ENCODE measurements at places on chromosomes 5 and 9.

GRCh38 chr9:135268981-135269380 lies 181.5 kb downstream of the OLFM1 start:
- DNase-seq, result no peak

DNA sequence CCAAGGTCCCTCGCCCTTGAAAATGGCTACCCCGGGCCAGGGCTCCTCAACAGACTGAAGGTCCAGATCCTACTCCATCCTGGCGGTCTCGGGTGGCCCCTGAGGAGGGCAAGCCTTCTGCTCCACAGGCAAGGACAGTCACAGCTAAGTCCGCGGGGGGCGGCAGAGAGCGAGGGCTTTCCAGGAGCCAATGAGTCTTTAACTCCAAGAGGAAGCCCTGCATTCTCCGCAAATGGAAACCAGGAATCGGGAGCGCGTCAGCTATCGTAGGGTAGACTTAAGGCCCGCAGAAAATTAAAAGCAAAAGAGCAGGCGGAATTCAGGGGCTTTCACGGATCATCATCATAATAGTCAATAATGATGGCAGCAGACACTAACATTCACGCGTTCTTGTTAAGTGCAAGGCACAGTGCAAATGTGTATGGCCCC lies 87.8 kb upstream of the TNFAIP8 start:
- peak; percentile 30 for DNase-seq

DNA sequence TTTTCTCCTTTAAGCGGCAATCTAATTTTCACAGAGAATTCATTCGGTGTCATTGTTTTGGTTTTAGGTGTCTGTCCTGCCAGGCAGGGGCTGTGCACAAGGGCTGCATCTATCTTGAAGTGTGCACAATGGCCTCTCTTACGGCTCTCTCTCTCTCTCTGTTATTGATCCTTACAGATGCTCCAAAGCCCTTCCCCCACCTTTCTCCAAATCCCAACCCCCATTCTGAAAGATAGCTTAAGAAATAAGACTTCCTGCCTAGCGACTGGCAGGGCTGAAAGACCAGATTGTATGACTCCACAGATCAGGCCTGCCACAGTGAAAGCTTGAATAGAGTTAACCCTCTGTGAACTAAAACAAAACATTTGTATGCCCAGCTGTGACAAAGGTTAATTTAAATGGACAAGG lies 86.5 kb upstream of the NR5A1 start:
- DNase-seq, result no peak

GRCh38 chr9:130833031-130833990 lies 1.7 kb upstream of the ABL1 start:
- no peak for DNase-seq

- no peak for DNase-seq
These were observed 896 bp downstream of the EBF1 start for GRCh38 chr5:159098603-159099436.

DNA sequence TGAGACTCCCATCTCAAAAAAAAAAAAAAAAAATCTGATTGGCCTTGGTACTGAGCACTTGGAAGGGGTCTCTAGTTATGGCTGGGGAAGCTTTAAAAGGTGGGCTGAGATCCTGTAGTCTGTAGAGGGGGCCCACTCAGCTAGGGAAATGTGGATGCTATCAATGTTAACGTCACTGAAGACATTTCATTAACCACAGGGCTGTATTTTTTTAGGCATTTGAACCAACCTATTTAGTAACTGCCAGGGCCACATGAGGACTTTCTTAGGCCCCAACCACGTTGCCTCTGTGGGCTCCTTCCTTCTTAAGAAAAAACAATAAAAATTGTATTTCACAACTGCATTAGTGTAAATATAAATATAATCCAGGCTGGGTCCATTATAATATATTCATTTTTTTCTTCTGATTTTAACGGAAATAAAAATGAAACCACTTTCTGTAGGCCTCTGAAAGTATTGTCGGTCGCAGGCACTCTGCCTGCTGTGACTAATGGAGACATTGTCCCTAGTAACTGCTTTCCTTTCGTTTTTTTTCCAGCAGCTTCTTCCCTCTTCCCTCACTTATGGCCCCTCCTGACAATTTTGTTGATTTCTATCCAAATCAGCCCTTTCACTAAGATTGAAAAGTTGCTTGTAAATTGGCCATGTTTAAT lies 71.6 kb downstream of the GCNT1 start:
- no peak for DNase-seq

- no peak for DNase-seq
These were observed 107.6 kb downstream of the LURAP1L start for GRCh38 chr9:12882430-12882829.

- DNase-seq, result no peak
These were observed 543 bp downstream of the ST8SIA4 start for GRCh38 chr5:100902440-100903038.

DNA sequence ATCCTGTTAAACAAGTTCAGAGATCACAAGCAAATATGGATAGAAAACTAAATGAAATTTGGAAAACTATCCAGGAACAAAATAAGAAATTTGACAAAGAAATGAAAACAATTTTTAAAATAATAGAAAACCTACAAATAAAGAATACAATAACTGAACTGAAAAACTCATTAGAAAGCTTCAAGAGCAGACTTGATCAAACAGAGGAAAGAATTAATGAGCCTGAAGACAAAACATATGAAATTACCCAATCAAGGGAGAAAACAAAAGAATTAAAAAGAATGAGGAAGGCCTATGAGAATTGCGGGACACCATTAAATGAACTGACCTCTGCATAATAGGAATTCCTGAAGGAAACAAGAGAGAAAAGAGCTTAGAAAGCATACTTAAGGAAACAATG lies 39.8 kb upstream of the TNPO1 start:
- DNase-seq, result no peak

GRCh38 chr5:14753947-14754346 lies 89.4 kb downstream of the OTULIN start:
- DNase-seq, result no peak

GRCh38 chr5:41252036-41252435 lies 38.7 kb upstream of the C6 start:
- no peak for DNase-seq

- DNase-seq, result no peak
These were observed 621.9 kb downstream of the DTWD2 start for GRCh38 chr5:118366429-118366828.

DNA sequence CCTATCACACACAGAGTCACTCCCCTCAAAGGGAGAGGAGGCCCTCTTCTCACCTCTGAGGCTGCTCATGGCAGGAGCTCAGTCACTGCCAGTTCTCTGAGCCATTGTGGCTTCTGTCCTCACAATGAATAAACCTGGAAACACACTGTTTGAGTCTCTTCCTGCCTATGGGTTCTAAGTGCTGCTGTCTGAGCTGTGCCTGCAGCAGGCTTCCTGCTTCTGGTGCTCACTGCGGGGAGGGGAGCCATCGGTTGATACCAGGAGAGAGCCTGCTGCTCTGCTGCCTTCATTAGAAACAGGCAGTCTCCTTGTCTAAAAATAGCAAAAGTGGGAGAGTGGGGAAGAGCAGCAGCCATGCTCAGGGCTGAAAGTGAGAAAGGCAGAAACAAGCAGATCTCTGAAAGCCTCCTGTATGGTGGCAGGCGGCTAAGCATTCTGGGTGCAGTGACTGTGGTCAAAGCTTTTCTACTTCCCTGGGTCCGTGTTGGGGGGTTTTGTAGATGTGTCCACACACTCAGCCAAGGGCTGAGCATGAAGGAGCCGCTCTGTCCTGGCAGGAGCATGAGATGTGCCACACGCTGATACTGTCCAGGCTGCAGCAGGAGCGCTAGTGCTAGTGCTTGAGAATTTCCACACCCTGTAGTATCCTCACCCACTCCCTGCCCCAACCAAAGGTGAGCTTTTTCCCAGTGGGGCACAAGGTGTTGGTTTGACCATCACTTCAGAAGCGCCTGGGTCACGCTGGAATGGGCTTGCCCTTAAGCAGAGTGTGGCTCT lies 34.2 kb downstream of the PRKACG start:
- no peak for DNase-seq

DNA sequence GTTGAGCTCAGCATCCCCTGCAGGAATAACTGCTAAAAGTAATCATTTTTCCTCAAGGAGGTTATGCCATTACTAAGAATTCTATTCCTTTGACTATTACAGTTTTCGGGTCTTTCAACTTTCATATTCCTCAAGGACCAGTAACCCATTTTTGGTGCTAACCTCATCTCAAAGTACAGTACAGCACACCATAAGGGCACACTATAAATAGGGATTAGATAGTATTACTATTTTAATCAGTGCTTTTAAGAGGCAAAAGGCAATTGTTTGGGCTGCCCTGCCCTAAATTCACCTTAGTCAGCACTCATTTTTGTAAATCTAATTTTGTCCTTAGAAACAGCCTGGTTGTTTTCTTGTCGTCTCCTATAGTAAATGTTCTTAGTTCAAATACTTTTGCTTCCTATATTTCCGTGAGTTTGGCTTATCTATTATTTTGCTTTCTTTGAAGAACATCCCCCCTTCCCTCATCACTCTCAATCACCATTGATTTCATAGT lies 13.6 kb upstream of the GARNL3 start:
- no peak for DNase-seq

DNA sequence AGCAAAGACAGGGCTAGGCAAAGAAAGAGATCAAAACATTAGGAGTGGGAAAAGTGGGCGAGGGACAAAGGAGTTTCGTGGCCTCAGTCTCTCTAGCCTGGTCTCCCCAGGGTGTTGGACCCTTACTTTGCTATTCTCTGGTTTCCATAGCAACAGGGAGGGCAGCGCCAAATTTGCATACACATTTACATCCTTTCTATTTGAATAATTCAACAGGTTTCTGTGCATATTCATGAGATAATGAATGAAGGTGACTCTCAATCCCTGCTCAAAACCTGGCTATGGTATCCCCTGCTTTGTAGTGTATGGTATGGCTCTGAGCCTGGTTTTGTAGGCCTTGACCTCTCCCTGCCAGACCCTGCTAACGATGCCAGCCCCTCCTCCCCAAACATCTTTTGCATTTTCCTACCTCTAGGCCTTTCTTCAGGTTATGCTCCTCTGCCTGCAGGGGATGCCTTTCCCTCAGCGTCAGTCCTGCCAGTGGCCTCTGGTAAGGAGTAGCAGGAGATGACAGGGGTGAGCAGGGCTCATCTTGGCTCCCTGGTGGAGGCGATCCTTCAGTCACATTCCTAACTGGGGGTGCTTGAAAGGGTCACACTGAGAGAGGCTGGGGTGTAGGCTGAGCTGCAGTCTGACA lies 9.8 kb downstream of the RPP25L start:
- no peak for DNase-seq

- DNase-seq, result no peak
These were observed 133.4 kb downstream of the ADAMTS19 start for GRCh38 chr5:129593525-129593924.

DNA sequence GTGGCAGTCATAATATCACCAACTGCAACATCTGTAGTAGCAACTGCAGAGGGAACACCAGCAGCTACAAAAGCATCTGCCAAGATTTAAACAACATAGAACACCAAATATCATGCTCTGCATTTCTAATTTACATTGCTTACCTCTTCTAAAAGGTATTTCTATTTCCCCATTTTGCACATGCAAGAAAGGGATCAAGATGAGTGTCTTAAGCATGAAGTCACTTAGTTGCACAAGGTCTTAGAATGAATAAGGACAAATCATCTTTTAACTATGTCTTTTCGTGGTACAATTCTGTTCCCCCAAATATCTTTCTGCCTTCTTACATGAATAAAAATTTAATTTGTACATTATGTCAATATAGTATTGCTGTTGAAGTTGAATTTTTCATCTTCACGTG lies 1746.4 kb downstream of the EFNA5 start:
- no peak for DNase-seq

DNA sequence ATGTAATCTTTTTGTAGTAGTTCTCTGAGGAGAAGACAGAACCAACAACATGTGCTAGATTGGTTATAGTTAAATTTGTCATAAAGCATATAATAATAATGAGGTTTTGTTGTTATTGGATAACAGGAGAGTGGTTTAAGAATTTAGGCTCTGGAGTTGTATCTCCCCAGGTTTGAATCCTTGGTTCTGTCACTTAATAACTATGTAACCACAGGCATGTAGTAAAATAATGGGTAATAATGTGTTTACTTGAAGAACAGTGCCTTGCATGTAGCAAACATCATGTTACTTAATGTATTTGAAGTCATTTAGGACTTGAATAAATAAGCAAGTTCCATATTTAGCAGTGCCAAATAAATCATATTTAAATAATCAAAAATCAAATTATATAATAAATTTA lies 55.8 kb downstream of the NSD1 start:
- no peak for DNase-seq

GRCh38 chr5:158594595-158595242 lies 505.0 kb downstream of the EBF1 start:
- no peak for DNase-seq

- no peak for DNase-seq
These were observed 41.6 kb downstream of the MAMDC2 start for GRCh38 chr9:70085241-70085640.

GRCh38 chr9:70053864-70054263 lies 10.2 kb downstream of the MAMDC2 start:
- DNase-seq, result no peak

GRCh38 chr9:4572184-4572826 lies 82.0 kb downstream of the SLC1A1 start:
- no peak for DNase-seq

GRCh38 chr5:96408841-96409538 lies 24.1 kb downstream of the PCSK1 start:
- DNase-seq, result no peak
